ENCODE measurements at places on chromosomes 13 and 19.

- DNase-seq = peak; percentile 68
Measured at GRCh38 chr19:51097166-51097738, 11.0 kb downstream of the CTU1 start.

- no peak for DNase-seq
Measured at GRCh38 chr13:65336087-65336749, 1893.9 kb downstream of the PCDH9 start.

GRCh38 chr13:27170516-27171243 is 931 bp downstream of the USP12 start:
- DNase-seq = peak; percentile 64

GRCh38 chr13:112807653-112808376 is 118.0 kb downstream of the ATP11A start:
- DNase-seq = no peak

GRCh38 chr19:55069865-55070197 is 5.8 kb upstream of the EPS8L1 start:
- no peak for DNase-seq

DNA sequence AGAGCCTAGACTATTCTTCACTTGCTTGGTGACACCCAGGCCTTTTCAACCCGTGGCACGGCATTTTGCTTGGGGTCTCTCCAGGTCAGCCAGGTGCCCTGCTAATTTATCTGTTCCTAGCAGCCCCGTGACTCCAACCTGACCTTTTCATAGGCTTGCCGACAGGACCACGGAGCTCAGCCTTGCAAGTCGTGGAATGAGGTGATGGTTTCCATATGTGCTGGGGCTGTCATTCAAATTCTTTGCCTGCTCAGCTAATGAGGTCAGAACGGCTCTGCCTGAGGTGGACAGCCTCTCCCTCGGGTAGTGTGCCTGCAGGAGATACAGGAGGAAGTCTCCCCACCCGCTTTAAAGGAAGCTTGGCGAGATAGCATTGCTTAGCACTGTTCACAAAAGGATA is 61.0 kb downstream of the SHISA2 start:
- no peak for DNase-seq

DNA sequence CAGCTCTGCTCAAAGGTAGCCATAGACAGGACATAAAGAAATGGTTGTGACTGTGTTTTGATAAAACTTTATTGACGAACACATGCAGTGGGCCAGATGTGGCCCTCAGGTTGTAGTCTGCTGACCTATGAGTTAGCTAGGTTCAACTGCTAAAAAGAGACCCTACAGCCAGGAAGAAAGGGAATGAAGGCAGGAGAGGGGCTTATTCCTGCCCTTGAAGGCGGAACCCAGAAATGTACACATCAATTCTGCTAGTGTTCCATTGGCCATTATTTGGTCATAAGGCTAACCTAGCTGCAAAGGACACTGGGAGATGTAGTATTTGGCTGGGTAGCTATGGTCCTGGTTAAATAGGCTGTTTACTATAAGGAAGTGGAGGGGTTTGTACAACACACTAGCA is 18.0 kb downstream of the APBA3 start:
- no peak for DNase-seq

DNA sequence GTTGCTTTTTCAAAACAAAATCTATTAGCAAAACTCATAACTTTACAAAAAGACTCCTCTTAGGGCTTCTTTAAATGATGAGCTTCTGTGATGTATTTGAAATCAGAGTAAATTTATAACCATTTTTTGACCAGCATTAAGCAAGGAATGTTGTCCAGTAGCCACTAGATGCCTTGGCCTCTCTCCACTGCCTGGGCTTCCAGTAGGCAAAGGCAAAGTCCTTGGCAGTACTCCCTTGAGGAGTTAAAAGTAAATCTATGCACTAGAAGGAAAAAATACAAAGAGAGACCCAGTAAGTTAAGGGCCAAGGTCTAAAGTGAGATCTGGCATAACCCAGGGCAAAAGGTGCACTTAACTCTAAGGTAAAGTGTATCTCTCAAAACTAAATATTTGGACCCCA is 9.5 kb downstream of the SERPINE3 start:
- DNase-seq = no peak

GRCh38 chr19:2345076-2345475 is 15.0 kb upstream of the TMPRSS9 start:
- no peak for DNase-seq

GRCh38 chr19:17539238-17540117 is 16.0 kb upstream of the COLGALT1 start:
- peak; percentile 99 for DNase-seq

- peak; percentile 47 for DNase-seq
Measured at GRCh38 chr19:1935484-1936208, 5.3 kb upstream of the CSNK1G2 start.

- DNase-seq = no peak
Measured at GRCh38 chr13:106361621-106362020, 173.8 kb downstream of the EFNB2 start.

DNA sequence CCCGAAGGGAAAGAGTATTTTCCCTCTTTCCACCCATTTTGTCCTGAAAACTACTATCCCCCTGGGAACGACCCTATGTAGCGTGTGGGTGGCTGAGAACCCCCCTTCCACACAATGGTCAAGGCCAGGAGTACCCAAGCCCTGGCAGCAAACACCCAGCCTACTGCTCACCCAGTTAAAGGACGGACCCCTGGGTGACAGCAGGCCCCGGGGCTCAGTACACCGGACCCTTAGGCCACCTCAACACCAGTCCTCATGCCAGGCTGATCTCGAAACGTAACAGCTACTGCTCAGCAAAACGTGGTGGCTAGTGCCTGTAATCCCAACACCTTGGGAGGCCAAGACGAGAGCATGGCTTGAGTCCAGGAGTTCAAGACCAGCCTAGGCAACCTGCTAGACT is 1.4 kb downstream of the ANKRD27 start:
- DNase-seq = no peak

GRCh38 chr13:48563626-48564025 is 30.7 kb upstream of the RCBTB2 start:
- no peak for DNase-seq

DNA sequence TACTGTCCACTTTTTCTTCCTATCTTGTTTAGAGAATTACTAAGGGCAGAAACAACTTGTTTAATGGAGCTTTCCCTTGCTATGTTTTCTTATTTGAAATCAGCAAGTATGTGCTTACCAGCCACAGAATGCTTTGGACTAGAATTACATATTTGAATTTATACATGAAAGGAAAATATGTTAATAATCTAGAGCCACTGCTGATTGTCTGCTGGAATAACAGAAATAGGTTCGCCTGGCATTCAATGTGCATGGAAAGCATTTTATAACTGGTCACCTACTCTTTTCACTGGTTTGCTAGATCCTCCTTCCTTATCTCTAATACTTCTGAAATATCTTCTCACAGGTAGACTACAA is 8.0 kb downstream of the EFNB2 start:
- DNase-seq = no peak

DNA sequence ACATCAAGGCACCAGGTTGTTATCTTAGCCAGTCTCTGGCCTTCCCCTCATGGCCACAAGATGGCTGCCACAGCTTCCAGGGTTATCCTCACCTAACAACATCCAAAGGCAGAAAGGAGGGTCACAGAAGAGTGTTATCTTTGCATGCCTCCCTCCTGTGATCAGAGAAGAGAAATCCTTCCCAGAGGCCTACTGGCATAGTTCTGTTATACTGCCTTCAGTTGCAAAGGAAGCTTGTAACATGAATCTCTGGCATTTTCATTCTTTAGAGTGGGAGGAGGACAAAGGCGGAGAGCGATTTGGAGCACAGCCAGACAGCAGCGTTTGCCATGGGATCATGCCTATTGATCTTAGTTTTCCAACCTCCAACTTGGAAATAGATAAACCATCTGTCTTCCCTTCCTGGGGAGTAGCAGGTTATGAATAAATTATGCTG is 135.7 kb downstream of the DNAJC15 start:
- DNase-seq = no peak

GRCh38 chr19:47188507-47189033 is 42.4 kb downstream of the BBC3 start:
- DNase-seq = no peak

- no peak for DNase-seq
Measured at GRCh38 chr19:49014123-49014869, 2.6 kb downstream of the LHB start.

- DNase-seq = no peak
Measured at GRCh38 chr13:114264886-114265611, 16.4 kb upstream of the UPF3A start.

DNA sequence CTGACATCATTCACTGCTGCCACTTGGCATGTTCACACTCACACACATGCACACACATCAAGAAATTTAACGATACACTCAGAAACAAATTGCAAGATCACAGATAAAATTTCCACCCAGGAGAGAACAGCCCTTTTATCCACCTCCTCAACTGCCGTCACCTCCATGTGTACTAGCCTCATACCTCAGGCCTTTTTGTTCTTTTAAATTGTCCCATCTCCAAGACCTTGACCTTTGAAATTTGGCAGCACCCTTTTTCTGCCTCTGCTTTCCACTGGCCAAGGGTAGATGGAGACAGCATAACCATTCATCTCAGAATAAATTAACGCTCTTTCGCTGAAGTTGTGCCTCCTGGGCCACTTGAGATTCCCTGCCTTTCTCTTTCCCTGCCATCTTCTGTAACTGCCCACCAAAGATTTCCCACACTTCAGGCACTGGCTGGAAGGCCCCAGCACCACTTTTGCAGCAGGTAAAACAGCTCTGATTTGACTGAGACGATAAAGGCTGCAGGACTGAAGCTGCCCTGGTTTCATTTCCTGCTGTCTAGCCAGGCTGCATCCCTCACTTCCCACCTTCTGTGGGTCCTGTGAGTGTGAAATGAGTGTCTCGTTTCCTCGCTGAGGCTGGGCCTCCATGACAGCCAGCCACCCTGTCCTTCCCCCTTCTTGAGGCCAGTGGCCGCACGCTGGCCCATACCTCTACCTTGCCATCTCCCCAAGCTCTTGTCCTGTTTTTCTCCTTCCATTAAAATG is 39.3 kb downstream of the MBNL2 start:
- DNase-seq = peak; percentile 18

DNA sequence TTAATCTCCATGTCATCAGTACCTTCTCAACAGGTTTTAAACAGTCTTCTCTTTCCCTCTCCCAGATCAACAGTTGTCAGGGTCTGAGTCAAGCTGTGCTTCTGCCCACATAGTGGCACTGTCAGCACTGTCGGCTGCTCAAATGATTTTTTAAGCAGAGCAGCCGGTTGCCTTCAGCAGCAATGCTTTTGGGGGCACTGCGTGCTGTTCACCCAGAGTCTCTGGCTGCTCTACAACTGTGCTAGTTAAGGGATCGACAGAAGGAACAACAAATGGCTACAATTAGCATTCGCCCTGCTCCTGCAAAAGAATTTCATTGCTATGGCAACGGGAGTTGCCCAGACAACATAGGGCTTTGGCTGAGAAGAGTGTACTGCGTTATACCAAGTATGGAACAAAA is 412.9 kb downstream of the DIAPH3 start:
- no peak for DNase-seq

- DNase-seq = no peak
Measured at GRCh38 chr13:95180513-95181245, 120.6 kb downstream of the ABCC4 start.

GRCh38 chr19:54160854-54161253 is 1.3 kb upstream of the LENG1 start:
- DNase-seq = no peak

DNA sequence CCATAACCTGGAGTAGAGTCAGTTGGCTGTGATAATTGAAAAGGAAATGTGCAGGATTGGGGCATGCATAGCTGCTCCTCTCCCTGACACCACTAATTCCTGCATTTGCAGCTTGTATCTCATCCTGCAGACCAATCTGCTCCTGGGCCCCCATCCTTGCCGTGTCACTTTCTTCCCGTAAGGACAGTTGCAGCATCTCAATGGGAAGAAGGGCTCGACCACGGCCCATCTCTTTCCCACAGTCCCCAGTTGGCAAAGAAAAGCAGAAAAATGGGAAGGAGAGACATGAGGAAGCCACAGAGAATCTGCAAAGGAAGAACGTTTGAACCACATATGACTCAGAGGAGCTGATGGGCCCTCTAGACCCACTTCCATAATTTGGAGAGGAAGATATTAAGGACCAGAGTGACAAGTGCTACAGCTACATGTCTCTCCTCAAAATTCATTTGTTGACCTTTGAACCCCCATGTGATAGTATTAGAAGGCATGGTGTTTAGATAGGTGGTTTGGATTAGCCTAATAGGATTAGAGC is 1.8 kb upstream of the SIGLEC12 start:
- no peak for DNase-seq

DNA sequence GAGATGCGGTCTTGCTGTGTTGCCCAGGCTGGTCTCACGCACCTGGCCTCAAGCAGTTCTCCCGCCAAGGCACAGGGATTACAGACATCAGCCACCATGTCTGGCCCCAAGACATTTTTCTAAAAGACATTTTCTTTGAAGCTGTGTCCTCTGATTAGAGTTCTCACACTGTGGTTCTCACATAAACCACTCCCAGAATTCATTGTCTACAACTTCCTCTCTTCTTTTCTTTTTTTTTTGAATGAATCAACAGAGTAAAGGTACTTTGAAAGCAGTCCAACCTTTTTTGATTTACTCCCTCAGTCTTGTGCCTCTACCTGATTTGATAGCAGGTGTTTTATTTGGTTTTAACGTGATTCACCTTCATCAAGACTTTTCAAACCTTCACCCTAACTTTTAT is 14.3 kb upstream of the SHD start:
- no peak for DNase-seq

DNA sequence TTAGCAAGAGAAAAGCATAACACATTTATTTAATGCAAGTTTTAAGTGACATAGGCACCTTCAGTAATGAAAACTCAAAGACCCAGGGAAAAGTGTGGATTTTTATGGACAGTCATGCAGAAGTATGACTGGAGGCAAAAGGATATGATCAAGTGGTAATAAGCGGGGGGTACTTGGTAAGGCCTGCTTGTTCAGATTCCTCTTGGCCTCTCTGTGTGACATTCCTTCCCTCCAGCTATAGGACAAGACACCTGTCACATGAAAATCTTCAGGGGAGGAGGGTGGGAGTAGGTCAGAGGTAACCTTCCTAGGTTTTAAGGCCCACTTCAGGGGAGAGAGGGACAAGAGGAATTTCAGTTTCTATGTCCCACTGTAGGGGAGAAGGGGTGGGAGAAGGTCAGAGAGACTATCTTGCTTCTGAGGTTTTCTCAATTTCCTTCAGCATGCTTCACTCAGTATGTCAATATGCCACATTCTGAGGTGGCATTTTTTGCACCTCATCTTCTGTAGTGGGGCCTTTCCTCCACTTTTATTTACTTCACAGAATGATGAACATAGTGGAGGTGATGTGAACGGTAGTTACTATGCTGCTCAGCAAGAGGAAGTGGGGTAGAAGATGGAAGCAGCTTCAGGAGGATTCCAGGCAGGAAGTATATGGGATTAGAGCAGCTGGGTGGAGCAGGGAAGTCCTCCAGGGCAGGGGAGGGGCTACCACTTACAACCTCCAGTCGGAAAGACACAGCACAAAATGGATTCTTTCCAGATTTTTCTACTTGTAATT is 73.2 kb upstream of the RFC3 start:
- no peak for DNase-seq

DNA sequence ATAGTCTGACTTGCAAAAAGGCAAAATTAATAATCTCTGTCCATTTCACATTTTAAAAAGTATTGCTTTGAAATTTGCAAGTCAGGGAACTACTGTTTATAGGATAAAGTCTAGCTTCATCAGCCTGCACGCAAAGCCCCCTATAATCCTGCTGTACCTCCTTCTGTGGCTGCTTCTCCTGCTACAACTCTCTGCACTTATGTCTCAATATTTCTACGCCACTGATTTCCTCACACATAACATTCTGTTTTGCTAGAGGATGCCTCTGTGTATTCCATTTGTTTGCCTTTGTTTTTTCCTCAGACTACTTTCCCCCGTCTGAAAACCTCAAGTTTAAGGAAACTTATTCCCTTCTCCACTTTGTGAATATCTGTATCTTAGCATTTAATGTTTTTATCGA is 389.9 kb downstream of the RFC3 start:
- DNase-seq = no peak

GRCh38 chr19:43640424-43640757 is 741 bp upstream of the CADM4 start:
- DNase-seq = no peak
